ENCODE measurements at places on chromosomes 4 and X.

DNA sequence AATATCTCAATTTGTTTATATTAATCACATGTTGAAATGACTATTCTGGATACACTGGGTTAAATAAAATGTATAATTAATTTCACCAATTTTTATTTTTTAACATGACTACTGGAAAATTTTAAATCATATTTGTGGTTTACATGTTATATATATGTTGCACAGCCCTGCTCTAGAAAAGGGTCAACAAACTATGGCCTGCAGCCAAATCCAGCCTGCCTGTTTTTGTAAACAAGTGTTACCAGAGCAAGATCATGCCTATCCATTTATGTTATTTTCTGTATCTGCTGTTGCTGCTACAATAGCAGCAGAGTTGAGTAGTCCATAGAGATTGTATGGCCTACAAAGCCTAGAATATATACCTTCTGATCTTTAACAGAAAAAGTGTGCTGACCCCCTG lies 1.2 kb downstream of the TCEANC start:
- no peak for DNase-seq

DNA sequence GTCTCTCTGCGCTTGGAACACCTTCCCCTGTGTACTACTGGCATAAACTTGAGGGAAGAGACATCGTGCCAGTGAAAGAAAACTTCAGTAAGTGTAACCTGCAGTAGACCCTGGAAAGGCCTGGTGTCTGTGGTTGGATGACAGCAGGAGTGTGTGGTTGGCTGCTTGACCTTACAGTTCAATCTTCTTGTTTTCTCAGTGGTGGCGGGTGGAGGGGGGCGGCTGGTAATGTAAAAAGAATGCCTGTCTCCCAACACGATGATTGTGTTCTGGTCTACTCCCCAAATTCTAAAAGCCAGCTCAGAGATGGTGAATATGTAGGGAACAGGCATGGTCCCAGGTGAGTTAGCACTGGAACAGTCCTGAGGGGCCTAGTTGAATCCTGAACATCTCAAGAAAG lies 18.6 kb downstream of the PSMD10 start:
- no peak for DNase-seq

DNA sequence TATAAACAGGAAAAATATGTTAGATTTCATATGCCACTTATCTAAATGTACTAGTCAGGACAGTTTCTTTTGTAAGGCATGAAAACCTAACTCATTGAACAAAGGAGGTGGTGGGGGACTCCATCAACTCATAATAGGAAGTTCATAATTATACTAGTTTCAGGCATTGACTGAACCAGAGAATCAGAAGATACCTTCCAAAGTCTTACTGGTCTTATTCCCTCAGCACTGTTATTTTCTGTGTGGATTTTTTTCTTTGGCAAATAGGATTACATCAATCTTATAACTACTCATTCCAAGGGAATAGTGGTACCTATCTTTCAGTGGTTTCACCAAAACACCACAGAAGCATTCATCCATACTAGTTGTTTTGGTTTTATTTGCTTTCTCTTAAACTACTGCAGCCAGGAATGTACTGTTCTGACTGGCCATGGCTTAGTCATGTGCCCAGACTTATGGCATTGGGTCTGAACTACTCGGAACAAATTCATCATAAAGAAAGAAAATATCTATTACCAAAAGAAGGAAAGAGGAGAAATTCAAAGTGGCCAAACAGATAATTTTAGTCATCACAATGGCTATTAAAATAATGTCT lies 273.9 kb downstream of the ARAP2 start:
- no peak for DNase-seq

GRCh38 chrX:48938721-48939425 lies 18.5 kb downstream of the OTUD5 start:
- DNase-seq = no peak

DNA sequence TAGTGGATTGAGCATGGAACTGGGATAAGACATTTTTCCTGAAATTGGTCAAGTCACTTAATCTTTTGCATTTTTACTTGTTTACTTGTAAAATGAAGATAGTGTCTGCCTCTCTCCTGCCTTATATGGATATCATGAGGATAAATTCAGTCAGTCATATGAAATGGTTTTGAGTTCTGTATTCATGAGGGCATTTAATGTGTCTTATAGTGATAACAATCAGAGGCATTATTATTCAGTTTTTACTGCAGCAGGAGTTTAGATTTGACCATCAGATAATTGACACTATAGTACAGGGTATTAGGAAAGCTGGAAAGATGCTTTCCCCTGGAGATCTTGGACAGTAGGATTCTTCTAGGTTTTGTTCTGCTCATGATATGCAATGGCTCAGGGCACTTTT lies 26.0 kb downstream of the NPNT start:
- DNase-seq = no peak

DNA sequence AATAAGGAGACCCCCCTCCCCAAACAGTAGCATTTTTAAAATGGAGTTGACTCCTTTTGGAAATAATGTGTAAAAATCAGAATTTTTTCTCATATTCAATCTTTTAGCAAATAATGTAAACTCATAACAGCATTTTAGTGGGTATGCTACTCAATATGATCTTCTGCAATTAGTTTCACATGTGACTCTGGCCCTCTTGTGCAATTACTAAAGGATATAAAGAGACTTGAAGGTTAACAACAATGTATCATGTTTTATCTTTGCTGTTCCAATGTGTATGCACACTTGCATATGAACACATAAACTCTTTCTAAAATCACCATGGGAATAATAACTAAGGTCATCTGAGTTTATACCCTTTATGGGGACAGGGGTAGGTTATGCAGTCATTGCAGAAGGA lies 39.9 kb upstream of the RXFP1 start:
- DNase-seq = no peak

DNA sequence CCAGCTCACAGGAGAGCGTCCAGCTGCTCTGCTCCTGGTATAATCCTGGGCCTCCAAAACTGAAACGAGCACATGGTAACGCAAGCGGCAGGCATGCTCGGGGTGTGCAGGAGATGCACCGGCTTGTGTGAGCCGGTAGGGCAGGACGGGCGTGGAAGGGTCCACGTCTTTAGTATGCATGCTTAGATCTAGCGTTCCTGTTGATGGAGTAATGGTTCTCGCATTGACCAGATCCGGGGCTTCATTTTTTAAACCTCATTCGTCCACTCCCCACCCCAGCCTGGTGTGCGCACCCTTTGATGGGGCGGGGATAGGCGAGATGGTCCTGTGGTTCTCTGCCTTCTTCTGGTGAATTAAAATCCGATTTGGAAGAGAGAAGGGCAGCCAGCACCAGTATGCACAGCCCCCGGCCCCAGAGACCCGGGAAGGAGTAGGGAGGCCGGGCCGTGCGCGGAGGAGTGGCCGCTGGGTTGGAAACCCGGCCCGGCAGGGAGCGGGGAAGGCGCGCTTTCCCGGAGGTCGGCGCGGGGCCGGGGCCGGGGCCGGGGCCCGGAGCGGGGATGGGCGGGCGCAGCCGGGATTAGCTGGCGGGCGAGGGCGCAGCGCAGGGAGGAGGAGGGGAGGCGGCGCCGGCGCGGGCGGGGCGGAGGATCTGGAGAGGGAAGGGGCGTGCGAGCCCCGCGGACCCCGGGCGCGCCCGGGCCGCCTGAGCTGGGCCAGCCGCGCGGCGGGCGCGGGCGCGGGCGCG lies 39.9 kb downstream of the FAM149A start:
- DNase-seq = peak; percentile 4

GRCh38 chr4:185209031-185209851 lies at the start of gene SNX25:
SNX25 (plus strand) TSS chr4:185209598; CDS start chr4:185209827, 229 bp downstream.
- DNase-seq = peak; percentile 75

GRCh38 chr4:151792995-151793394 lies 32.2 kb upstream of the GATB start:
- DNase-seq = no peak

DNA sequence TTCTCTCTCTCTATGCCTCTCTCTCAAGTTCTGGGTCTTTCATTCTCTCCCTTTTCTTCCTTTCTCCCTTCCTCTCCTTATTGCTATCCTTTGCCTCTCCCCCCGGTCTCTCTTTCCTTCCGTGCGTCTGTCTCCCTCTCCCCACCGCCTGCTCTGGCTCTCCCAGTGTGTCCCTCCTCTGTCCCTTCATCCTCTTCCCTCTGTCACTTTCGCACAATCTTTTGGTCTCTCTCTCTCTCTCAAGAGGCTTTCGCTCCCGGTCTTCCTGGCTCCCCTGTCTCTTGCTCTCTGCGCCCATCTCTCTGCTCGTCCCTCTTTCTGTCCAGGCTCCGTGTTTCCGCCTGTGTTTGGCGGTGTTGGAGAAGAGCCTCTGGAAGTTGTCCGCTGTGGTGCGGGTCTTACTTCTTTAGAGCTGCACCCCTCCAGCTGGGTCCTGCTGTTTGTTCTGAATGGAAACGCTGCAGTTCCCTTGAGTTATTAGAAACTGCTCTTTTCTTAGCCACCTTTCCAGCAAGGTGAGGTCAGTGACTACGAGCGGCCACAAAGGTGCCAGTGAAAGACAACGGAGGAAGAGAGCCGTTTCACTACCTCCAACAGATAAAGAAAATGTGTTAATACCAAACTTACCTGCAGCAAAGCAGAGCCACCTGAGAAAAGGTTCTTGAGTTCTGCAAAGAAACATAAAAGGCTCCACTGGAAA lies 1.1 kb downstream of the BMPR1B start:
- DNase-seq = peak; percentile 8

- DNase-seq = peak; percentile 7
Measured at GRCh38 chr4:12231098-12231497, 802.4 kb upstream of the HS3ST1 start.

- no peak for DNase-seq
Measured at GRCh38 chr4:60897415-60897814, 302.7 kb upstream of the ADGRL3 start.

DNA sequence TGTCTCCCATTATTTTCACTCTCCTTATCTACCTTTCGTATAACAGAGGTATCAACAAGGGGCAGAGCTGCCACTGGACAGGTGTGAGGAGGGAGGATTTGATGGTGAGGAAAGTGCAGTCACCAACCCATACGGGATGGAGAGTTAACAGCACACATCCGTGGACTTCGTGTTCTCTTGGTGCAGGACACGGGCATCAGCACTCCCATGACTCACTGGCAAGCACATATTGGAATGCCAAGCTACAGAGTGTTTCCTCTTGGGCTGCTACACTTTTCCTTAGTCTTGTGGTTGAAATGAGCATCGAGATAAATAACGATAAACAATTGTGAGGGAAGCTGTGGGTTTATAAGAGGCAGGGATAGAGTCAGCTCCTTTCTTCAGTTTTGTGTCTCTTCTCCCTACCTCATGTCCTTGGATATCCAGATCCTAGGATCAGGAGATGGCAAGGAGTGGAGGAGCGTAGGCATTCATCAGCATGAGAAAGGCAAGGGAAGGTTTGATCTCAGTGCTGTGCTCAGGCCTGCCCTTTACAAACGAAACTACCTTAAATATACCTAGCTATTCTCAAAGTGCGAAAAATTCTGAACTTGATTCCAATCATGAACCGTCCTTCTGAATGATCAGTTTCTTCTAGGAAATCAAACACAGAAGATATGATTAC lies 96.3 kb downstream of the ZNF827 start:
- no peak for DNase-seq

DNA sequence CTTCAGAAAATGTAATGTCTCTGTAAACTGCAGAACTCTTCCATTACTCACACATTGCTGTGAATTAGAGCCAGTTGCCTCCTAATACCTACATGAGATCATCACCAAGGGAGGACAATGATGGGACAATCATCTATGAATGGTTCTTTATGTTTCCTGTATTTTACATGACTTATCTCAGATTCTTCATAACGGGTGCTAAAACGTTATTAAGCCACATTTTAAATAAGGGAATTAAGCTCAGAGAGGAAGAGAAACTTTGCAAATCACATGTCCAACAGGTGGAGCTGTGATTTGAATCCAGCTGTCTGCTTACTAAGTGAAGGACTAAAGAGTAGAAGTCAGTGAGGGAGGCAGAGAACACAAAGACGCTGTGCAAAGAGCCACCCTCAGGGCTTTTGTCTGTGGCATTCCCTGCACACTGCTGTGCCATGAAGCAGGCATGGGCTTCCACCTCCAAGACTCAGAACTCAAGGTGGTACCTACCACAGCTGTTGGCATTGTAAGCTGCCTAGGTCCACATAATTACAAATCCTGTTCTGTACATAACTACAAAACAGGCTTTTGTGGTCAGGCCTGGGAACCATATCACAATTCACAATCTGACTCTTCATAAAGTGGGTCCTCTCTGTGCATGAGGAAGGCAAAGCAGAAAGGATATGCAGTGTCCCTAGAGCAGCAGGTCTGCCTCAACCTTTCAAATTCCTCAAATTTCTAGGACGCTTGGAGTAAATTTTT lies 12.8 kb downstream of the TBC1D9 start:
- DNase-seq = no peak

DNA sequence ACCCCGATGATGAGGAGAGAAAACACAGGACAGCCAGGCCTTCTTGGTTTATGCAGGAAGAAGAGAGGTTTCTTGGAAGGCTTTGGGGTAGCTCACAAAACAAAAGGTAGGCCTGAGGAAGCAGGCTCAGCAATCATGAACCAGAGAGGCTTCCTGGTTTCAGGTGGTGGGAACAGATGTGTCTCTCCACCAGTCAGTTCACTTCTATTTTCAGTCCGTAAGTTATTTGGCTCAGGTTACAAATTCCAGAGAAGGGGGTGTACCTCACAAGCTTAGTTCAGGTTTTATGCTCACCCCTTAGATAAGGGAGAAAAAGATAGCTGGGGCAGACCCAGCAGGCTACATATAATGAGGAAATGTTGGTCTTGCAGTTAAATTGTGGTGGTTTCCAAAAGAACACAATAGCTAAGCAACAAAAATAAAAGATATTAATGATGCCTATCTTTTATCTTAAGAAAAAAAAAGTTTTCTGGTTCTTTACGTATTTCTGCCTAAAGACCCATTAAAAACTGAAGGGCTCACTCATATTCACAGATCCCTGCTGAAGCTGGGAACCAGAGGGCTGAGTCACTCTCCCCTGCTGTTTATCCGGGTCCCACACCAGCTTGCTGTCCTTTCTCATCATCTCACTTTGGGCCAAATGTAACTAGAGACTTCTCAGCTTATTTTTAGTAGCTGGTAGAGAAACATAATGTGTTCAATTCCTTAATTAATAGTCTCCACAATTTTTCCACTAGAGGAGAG lies 177.0 kb downstream of the CAMK2D start:
- DNase-seq = no peak

GRCh38 chr4:15295421-15296162 lies 132.2 kb upstream of the C1QTNF7 start:
- peak; percentile 37 for DNase-seq

GRCh38 chrX:443536-444210 lies 57.0 kb upstream of the PPP2R3B start:
- DNase-seq = no peak

DNA sequence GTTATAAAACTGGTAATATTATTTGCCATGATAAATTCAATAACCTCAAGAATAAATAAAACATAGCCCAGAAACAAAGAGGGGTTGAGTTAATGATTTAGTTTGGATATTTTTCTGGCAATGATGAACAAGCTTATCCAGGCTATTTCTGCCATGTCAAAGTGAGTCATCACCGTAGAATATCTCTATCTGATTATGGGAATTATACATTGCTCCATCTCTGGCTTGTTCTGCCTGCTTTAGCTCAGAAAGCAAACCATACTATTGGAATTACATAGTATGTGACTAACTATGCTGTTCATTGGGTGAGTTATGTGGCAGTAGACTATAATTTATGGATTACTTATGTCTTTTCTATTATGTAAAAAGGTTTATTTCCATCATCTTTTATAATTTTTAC lies 680.1 kb upstream of the AADAT start:
- DNase-seq = no peak

All from NCI-H748 treated with DMSO at 0.1 percent for 48 hours (cell line).